ENCODE measurements at places on chromosomes 7 and 10. TPM values are rescaled to one million over a fixed set of nuclear protein-coding genes. Genes with fewer than 3 reads are reported as not detected.

- H3K4me1 ChIP-seq = no peaks in the 10 kb centered on the region
- H3K4me3 ChIP-seq = no peak overlapping the region
- no peak overlapping the region for H3K27ac ChIP-seq
Observed at GRCh38 chr10:89665302-89665701, 20.3 kb upstream of the PANK1 start.

DNA sequence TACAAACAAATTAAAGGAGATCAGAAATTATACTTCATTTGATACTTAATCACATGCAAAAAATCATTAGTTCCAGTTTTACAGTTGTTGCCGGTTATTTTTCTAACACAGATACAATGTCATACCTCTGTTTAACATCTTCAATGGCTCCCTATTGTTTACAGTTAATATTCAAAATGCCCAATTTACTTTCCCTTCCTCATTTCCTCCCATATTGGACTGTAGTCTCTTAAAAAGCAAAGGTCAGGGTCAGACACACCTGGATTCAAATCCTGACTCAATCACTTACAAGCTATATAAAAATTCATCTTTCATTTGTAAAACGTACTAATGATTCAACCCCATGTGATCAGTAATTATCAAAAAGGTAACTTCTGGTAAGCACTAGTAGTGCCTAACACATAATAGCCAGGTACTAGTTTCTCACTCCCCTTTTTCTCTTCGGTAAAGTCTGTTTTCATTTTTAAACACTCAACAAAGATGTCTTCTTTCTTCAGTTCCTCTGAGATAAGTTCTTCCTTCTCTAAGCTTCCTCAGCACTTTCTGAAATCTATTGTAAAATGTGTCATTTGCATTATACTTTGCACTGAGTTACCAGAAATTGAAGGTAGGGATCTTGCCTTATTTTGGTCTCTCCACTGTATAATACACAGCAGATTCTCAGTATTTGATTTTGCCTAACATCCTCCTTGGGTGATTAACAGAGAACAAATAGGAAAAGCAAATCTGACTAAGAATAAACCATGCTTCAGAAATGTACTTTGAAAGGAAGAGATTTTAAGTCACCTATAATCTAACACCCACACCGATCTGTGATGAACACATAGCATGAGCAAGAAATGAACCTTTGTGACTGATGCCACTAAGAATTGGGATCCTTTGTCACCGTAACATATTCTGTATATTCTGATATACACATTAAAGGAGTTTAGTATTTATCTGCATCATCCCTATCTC lies 16.1 kb downstream of the KMT2C start:
- H3K36me3 ChIP-seq = no peaks in the 10 kb centered on the region
- H3K4me1 ChIP-seq = peaks cover 15% of the 10 kb centered on the region

GRCh38 chr10:101559596-101560297 lies 28.3 kb downstream of the POLL start:
- H3K27me3 ChIP-seq = no peaks in the 10 kb centered on the region
- DNase-seq = no peak
- no peaks in the 10 kb centered on the region for H3K4me1 ChIP-seq

DNA sequence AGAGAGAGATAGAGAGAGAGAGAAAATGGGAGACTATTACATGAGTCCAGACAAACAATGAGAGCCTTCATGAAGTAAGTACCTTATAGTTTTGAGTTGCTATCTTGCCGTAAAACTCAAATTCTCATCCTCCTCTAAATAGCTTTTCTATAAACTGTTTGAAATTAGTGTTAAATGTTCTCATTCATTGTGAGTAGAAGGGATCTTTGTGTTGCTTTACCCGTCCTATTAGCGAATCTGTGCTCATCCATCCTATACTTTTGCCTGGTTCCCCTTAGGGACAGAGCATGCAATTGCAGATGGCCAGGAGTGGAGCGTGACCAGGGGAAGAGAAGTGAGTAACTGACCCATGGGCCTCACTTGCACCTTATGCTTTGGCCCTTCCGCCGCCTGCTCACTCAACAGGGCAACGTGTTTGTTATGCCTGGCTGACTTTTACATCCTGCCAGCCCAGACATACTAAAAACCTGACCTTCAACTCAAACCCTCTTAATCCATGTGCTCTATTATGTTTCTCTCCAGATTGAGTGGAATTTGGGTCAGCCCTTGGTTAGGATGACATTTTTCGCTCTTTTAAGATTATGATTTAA lies 244.2 kb upstream of the YAE1 start:
- H3K27me3 ChIP-seq = no peaks in the 10 kb centered on the region
- no peak for DNase-seq
- no peaks in the 10 kb centered on the region for H3K4me1 ChIP-seq
- H3K27ac ChIP-seq = no peak overlapping the region

GRCh38 chr10:17644485-17644943 lies 563 bp downstream of the STAM start:
- H3K4me3 ChIP-seq = peak overlapping the region; percentile 86
- DNase-seq = no peak

Gene FAM221A
- 6.9 TPM for polyA plus RNA-seq

DNA sequence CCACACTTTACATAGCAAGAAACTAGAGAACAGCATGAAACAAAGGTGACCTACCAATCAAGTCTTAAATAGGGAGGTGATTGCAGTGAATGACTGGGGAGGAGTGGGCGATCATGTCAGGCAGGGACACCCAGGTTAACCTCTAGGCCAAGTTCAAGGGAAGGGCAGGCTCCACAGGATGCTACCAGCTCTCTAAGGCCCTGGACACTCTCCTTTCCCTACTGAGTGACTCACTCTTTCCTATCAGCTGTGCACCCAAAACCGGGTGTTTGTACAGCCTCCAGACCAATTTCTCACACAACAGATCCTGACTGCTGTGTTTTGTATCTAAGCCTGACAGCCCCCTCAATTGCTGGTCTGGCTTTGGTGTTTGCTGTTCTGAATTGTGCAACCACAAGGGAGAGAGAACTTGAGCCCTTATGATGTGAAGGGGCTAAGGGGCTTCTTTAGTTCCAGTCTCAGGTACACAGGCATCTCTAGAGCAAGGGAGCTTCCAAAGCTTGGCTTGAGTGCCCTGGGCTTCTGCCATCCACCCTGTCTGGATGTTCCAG lies 107.8 kb downstream of the TBXAS1 start:
- no peak overlapping the region for H3K27ac ChIP-seq
- no peaks in the 10 kb centered on the region for H3K27me3 ChIP-seq
- H3K4me3 ChIP-seq = no peak overlapping the region
- H3K36me3 ChIP-seq = peaks cover 43% of the 10 kb centered on the region
- peaks cover 24% of the 10 kb centered on the region for H3K4me1 ChIP-seq
- DNase-seq = peak; percentile 16

Gene ITGB8
- 0.28 TPM for polyA plus RNA-seq

Gene CALCR
- not detected for polyA plus RNA-seq

Gene TUBAL3
- polyA plus RNA-seq = not detected

- H3K4me3 ChIP-seq = no peak overlapping the region
- no peak for DNase-seq
- peaks cover 5% of the 10 kb centered on the region for H3K4me1 ChIP-seq
- H3K36me3 ChIP-seq = no peaks in the 10 kb centered on the region
Observed at GRCh38 chr7:142140401-142140959, 29.0 kb downstream of the MGAM2 start.

GRCh38 chr7:148941598-148942275 lies 57.6 kb upstream of the EZH2 start:
- DNase-seq = peak; percentile 64
- no peaks in the 10 kb centered on the region for H3K36me3 ChIP-seq
- peak overlapping the region; percentile 87 for H3K27ac ChIP-seq
- H3K4me1 ChIP-seq = peaks cover 18% of the 10 kb centered on the region

DNA sequence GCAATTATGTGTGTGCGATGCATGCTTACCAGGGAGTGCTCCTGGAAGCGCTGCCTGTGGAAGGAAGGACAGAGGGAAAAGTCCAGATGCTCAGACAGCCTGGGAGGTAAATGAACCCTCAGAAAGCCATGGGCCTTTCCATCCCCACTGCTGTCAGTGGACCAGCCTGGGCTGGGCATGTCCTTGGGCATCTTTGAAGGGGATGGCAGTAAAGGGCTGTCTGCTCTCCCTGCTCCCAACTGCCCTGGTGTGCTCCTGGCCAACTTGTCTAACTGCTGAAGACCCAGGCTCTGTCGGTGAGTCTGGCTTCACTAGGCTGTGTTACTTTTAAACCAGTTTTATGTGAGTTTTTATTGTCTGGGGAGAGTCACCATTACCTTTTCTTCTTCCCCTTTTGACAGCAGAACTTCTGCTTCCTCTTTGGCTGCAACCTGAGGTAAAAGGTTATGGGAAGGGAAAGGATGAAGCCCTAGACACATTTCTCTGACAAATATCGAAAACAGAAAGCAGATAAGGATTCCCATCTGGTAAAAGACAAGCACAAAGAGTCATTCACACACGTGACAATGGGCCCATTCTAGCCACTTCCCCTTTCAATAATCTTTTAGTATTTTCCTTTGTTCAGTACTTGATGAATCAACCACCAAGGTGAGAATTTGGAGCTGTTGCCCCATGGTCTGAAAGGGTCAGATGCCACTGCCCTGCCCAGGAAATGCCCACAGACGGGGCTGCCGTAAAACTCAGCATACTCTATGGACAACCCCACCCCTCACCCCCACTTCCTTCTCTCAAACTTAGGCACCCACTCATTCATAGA lies 27.6 kb upstream of the PIK3AP1 start:
- peaks cover 31% of the 10 kb centered on the region for H3K4me1 ChIP-seq
- peak overlapping the region; percentile 85 for H3K27ac ChIP-seq
- no peaks in the 10 kb centered on the region for H3K36me3 ChIP-seq
- H3K27me3 ChIP-seq = no peaks in the 10 kb centered on the region
- no peak overlapping the region for H3K4me3 ChIP-seq

Gene EBLN1
- polyA plus RNA-seq = not detected

GRCh38 chr10:79196470-79197461 lies 128.0 kb downstream of the ZMIZ1 start:
- peaks cover 4% of the 10 kb centered on the region for H3K4me1 ChIP-seq
- peak; percentile 36 for DNase-seq
- H3K27me3 ChIP-seq = no peaks in the 10 kb centered on the region
- no peak overlapping the region for H3K27ac ChIP-seq
- H3K4me3 ChIP-seq = no peak overlapping the region

DNA sequence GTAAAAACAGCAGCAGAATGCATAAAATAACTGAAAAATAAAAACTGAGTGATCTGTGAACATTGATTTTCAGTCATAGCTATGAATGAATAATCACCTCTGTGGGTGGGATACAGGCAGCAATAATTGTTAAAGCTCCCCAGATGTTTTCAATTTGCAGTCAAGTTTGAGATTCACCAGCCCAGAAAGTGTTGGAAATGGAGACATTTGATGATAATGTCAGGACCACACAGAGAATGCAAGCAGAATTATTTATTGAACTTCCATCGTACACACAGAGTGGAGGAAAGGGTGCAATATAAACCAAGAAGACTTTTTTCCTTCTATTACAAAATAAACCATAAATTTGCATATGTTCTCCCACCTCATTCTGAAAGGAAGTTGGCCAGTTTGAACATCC lies 601.7 kb downstream of the ANKRD7 start:
- H3K4me1 ChIP-seq = no peaks in the 10 kb centered on the region
- no peak overlapping the region for H3K27ac ChIP-seq
- H3K4me3 ChIP-seq = no peak overlapping the region
- no peak for DNase-seq

- no peak overlapping the region for H3K27ac ChIP-seq
- H3K4me1 ChIP-seq = no peaks in the 10 kb centered on the region
- no peak overlapping the region for H3K4me3 ChIP-seq
- peaks cover 95% of the 10 kb centered on the region for H3K36me3 ChIP-seq
- no peaks in the 10 kb centered on the region for H3K27me3 ChIP-seq
- DNase-seq = no peak
Observed at GRCh38 chr7:98969386-98969785, 91.1 kb downstream of the TRRAP start.

Gene WAPL
- polyA plus RNA-seq = 6.5 TPM

Gene KAZALD1
- 0.53 TPM for polyA plus RNA-seq

DNA sequence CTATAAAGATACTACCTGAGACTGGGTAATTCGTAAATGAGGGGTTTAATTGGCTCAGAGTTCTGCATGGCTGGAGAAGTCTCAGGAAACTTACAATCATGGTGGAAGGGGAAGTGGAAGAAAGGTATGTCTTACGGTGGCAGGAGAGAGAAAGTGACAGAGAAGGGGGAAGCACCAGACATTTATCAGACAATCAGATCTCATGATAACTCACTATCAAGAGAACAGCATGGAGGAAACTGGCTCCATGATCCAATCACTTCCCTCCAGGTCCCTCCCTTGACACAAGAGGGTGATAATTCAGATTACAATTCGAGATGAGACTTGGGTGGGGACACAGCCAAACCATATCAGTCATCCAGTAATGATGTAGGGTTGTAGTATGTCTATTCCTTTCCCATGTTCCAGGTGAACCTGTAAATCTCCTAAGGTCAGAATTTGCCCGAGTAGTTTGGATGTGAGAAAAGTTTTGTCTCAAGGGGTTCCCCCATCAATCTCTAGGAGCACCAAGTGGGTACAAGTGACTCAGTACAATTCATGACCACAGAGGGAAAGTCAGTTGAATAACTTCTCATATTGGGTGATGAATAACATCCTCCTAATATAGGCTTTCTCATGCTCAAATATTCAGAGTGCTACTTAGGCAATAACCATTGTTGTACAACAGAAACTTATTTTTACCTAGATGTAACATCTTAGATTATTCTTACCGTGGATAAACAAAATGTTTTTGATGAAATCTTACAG lies 39.7 kb upstream of the MTPN start:
- H3K4me3 ChIP-seq = no peak overlapping the region
- H3K27me3 ChIP-seq = peaks cover 3% of the 10 kb centered on the region
- no peak for DNase-seq
- H3K27ac ChIP-seq = no peak overlapping the region

DNA sequence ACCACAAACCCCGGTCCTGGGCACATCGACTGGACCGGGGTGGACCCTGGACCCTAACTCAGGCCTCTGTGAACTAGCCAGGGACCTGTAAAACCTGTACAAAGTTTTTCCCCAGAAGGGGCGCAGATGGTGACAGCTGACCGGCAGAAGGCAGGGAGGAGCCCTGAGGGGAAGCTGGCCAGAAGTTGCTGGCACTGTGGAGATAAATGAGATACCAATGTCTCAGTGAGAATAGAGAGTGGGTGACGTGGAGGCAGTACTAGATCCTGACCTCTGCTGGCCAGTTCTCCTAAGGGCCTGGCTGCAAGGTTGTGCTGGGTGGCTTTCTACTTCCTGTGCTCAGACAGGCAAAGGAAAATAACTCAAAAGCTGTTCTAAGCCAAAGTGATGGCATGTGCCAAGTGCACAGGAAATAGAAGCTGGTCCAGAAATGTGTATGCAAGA lies 10.6 kb upstream of the TSPAN14 start:
- H3K4me3 ChIP-seq = no peak overlapping the region
- no peak overlapping the region for H3K27ac ChIP-seq
- H3K36me3 ChIP-seq = no peaks in the 10 kb centered on the region

DNA sequence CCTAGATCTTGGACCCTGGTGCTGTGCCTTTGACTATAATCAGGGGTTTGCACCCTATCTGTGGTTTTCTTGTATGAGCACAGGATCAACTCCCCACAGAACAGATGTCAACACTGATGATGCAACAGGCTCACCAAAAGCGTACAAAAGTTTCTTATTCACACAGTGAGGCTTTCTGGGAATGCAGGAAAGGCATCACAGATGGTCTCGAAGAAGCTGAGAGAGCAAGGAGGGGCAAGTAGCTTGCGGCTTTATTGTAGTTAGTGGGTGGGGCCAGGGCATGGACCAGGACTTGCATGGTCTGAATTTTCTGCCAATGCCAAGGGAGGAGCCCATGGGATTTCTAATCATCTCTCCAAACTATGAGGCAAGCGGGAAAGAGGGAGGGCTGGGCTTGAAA lies 46.2 kb downstream of the SEC61G start:
- no peak overlapping the region for H3K27ac ChIP-seq
- no peak for DNase-seq
- H3K27me3 ChIP-seq = no peaks in the 10 kb centered on the region
- H3K4me3 ChIP-seq = no peak overlapping the region
- H3K4me1 ChIP-seq = no peaks in the 10 kb centered on the region

Gene ZNF92
- polyA plus RNA-seq = 0.45 TPM

Gene PON3
- not detected for polyA plus RNA-seq

Gene FAM237B
- not detected for polyA plus RNA-seq
